ENCODE measurements at places on chromosomes 5 and 9.

DNA sequence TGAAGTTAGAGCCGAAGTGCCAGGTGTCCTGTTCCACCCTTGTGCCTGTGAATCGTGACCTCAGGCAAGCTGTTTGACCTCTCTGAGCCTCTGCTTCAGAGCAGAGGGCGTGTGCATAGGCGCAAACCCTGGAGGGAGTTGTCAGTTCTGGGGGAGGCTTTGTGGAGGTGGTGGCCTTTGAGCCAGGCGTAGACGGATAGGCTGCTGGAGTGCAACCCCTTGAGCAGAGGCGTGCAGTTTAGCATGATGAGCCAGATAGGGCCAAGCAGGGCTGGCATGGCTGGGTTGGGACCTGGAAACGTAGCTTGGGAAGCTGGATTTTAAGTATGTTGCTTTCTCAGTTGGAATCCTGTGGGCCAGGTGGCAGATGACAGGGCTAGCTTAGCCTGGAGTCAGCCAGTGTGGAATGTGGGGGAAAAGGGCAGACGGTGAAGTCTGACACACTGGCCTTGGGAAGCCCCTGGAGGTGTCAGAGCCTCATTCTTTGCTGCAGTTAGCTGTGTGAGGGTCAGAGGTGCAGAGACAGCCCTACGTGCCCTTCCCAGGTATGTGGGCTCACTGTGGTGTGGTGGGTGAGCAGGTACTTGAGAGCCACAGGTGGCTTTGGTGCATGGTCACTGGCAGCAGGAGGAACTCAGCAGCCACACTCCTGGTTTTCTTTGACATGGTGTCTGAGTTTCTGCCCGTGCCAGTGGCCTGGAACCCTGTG is 93.4 kb downstream of the DAB2IP start:
- no peak for DNase-seq

DNA sequence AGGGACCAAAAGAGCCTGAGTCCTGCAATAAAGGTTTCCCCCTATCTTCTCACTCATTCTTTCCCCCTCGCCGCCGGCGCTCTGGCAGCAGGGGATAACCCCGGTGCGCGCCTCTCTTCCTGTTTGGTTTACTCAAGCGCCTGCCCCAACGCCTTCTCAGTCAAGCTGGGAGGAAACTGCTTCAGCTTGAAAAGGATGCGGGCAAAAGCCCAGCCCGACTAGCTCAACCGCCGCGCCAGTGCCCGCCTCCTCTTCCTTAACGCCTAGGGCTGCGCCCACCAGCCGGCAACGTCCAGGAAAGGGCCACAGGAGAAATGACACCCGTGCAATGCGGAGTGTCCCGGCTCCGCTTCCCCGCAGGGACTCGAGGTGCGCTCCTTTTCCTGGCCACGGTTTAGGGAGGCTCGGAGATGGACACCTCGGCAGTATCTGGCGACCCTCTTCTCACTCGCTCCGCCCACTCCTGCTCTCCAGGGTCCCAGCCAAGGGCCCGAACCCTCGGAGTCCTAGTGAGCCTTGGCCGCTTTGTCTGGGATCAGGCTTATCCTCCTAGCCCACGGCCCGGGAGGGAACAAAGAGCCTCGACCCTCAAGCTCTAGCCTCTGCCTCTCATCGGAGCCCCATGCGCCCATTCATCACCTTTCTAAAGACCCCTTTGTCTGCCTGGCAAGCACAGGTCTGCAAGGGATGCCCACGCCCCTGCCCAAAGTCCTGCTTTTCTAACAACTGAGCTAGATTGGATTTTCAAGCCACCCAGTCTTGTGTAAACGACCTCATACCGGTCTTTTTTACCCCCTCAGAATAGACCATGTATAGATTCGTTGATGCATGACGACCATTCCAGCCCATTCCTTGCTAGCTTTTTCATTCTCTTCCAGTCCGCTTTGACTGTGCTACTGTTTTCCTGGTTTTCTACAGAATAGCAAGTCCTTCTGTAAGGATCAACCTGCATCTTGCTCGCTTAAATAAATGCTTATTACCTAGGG is 2.0 kb downstream of the ST8SIA4 start:
- peak; percentile 96 for DNase-seq

DNA sequence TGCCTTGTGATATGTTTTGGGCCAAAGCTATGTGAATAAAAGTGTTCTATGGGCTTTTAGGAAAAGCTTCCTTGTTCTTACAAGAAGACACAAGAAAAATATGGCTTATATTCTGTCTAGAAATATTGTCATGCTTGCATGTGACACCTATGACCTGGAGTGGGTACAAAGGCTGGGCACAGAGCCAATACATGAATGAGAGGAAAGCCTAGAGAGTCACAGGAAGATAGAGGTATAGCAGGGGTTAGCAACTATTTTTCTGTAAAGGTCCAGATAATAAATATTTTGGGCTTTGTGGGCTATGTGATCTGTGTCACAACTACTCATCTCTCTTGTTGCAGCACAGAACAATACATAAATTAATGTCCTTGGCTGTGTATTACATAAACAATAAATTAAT is 196.6 kb upstream of the CD180 start:
- no peak for DNase-seq

- DNase-seq: no peak
Measured at GRCh38 chr9:69997524-69997923, 46.1 kb upstream of the MAMDC2 start.

- DNase-seq: no peak
Measured at GRCh38 chr5:39674209-39675082, 249.7 kb upstream of the DAB2 start.

- no peak for DNase-seq
Measured at GRCh38 chr5:54234304-54234933, 76.0 kb downstream of the ARL15 start.

DNA sequence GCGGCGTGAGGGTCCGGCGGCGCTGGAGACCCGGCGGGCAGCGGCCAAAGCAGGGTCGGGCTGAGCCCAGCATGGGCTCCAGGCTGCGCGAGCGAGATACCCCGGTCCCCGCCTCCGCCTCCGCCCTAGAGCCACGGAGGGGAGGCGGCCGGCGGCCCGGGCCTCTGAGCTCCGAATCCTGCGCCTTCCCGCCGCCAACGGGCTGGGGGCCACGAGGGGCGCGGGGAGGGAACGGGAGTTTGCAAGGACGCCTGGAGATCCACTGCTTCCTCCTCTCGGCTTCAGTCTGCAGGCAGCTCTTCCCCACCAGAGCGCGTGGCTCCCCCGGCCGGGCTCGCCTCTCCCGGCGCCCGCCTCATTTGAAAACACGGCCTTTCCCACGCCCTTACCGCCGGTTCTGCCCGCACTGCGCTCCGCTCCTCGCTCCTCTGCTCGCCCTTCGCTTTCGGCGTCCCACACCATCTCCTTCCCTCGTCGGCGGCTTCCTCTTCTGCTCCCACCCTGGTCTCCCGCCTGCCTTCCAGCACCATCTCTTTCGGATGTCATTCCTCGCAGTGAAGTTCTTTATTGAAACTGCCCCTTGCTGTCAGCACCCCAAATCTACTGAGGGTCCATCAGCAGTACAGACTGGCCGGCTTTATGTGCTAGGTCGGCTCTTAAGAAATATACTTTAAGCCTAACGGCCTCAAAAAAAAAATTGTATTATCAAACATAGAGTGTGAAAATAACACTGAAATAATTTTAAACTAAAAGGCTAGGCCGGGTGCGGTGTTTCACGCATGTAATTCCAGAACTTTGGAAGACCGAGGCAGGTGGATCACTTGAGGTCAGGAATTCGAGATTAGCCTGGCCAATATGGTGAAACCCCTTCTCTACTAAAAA is 105.0 kb upstream of the FAM120A start:
- DNase-seq: no peak

- no peak for DNase-seq
Measured at GRCh38 chr5:72205431-72206009, 98.2 kb downstream of the MAP1B start.

- peak; percentile 23 for DNase-seq
Measured at GRCh38 chr5:149422366-149423048, 43.4 kb upstream of the IL17B start.

DNA sequence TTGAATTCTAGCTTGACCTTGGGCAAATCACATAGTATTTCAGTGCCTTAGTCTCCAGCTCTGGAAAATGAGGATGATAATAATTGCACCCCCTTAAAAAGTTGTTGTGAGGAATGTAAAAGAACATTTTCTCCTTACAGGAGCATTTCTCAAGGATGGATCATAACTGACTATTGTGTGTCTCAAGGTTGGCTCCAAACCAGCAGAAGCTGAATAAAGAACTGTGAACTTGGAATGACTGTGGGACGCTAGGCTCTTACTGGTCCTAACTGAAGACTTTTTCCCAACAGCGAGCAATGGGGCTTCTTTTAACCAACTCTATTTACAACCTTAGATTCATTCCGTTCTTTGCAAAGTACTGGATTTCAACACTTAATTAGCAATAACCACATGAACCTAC is 26.2 kb upstream of the GLRX start:
- no peak for DNase-seq

DNA sequence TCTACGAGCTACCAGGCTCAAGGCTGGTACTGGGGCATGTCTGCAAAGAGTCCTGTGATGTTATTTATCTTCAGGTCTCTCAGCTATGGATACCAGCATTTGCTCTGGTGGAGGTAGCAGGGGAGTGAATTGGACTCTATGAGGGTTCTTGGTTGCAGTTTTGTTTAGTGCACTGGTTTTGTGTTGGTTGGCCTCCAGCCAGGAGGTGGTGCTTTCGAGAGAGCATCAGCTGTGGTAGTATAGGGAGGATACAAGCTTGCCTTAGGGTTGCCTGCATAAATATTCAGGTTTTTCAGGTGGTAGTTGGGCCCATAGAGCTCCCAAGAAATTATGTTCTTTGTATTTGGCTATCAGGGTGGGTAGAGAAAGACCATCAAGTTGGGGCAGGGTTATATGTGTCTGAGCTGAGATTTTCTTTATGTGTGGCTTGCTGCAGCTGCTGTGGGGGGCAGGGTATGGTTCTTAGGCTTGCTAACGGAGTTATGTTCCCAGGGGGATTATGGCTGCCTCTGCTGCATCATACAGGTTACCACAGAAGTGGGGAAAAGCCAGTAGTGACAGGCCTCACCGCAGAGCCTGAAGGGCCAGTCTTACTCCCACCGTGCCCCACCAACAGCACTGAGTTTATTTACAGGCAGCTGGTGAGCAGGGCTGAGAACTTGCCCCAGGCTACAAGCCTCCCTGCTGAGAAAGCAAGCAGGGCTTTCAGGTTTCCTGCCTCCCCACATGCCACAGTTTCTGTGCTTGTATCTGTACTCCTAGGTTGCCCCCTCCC is 9.7 kb upstream of the RIOK2 start:
- no peak for DNase-seq

DNA sequence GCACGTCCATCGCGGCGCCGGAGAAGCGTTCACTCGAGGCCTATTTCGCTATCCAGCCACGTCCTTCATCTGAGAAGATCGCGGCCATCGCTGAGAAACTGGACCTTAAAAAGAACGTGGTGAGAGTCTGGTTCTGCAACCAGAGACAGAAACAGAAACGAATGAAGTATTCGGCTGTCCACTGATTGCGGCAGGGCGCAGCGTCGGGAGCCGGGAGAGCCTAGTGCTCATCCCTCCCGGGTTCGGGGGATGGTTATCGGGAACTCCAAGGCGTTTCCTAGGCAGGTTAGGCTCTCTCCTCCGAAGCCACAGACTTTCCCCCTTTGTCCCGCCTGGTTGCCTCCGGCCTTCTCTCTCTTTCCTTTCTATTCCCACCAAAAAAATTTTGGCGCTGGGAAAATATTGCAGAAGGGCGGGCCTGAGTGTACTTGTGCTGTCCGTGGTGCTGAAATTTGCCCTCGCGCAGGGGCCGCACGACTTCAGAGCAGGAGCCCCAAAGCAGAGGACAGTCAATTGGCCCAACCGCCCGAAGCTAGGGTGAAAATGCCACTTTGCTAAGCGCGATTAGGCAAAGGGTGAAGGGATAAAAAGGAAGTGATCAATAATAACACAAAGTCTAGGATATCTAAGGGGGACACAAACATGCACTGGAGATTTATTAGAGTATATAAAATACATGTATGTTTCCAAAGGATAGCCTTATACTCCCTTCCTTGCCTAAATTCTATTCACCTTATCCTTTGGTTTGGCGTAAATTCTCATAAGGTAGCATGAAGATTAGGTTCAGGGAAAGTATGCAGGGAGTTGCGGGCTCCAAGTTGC is 1.8 kb downstream of the POU4F3 start:
- DNase-seq: peak; percentile 10

DNA sequence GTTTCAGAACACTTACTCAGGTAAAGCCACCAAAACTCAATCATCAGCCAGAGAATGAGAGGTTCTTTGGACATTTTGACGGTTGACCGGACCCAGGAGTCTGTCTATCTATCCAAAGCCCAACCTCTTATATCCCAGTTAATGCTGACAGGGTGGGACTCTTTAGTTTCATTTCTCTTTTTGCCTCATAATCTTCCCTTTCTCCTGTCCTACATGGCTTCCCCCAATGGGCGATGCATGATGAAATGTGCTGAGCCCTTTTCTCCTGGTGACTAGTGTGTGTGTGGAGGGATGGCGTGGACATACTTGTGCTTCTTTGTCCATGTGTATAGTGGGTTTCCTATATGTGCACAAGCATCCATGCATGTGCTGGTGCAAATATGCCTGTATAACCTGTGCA is at the start of gene TIMD4:
TIMD4 (minus strand) TSS at position 102 of the 400 bp plus-strand sequence; CDS start at position 74, 28 bp downstream.
- no peak for DNase-seq

GRCh38 chr9:11192993-11193392 is 580.2 kb upstream of the PTPRD start:
- no peak for DNase-seq

- no peak for DNase-seq
Measured at GRCh38 chr9:86369810-86370209, 15.6 kb upstream of the TUT7 start.

GRCh38 chr5:150000990-150001659 is 586 bp downstream of the HMGXB3 start:
- no peak for DNase-seq

GRCh38 chr5:172870715-172871461 is 36.8 kb downstream of the ERGIC1 start:
- no peak for DNase-seq

DNA sequence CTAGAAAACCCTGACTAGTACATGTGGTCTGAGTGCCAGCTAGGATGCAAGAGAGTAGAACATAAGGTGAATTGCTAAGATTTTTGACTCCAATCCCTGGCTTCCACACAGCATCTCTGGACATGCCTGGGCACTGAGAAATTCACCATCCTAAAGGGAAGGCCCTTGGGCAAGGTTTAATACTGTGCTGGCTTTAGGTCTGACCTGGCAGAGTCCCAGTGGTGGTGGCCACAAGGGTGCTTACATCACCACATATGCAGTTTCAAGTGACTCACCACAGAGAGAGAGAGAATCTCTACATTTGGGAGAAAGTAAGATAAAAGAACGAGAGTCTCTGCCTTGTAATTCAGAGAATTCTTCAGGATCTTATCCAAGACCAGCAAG is 661.6 kb upstream of the C9orf72 start:
- no peak for DNase-seq

- no peak for DNase-seq
Measured at GRCh38 chr5:112532654-112533360, 113.7 kb upstream of the EPB41L4A start.

DNA sequence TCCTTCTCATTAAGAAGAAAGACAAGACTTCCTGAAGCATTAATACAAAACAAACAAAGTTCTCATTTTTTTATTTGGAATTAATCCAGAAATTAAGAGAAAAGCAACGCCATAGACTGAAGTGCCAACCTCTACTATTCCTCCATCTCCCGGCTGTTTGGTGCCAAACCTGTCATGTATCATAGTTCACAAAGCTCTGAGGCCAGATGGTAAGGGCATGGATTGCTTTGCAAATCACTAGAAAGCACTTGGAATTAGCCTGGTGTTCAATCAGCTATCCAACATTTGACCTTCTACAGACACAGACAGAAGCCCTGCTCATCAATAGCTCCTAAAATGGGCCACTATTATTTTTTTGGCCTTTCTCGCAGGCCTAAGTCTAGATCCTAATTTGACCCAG is 33.8 kb downstream of the HTR1A start:
- DNase-seq: no peak

GRCh38 chr9:68522131-68522530 is 18.6 kb downstream of the TMEM252 start:
- no peak for DNase-seq

Data from CD4-positive, CD25-positive, alpha-beta regulatory T cell (primary cell).